ENCODE measurements at places on chromosomes 4 and X.

DNA sequence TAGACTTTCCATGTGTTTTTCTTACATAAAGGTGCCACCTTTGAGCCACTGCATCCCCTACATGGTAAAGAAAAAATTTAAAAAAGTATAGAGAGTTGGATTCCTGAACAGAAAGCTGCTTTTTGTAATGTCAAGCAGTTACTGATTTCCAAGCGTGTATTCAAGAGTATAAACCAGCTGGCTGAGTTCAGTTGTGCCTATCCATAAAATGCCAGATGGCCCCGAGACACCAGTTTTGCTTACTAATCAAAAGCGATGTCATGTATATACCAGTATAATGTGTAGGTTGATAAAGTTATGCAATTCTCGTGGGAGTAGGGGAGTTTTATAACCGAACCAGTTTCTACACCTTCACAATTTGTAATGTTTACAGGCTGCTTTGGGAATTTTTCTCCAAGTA, 26.2 kb upstream of the PNPLA4 start:
- no peak for DNase-seq

GRCh38 chr4:83109480-83110222, 4.9 kb downstream of the PLAC8 start:
- DNase-seq: no peak

DNA sequence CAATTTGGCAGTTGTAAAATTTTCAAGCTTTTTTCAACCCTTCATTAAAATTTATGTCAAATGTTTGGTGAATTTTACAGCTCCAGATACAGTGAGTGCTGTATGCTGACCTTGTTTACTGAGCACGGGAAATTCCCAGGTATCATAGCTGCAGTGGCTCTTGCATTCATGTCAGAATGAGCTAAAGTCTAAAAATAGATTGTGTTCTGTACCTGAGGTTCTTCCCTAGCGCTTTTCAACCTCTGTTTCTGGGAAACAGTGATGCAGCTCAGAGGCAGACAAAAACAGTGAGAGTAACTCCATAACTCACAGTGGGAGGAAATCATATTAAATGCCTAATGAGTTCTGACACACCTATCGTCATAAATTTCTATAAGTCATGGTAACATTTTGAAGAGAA, 393.8 kb upstream of the GNPDA2 start:
- DNase-seq: no peak

DNA sequence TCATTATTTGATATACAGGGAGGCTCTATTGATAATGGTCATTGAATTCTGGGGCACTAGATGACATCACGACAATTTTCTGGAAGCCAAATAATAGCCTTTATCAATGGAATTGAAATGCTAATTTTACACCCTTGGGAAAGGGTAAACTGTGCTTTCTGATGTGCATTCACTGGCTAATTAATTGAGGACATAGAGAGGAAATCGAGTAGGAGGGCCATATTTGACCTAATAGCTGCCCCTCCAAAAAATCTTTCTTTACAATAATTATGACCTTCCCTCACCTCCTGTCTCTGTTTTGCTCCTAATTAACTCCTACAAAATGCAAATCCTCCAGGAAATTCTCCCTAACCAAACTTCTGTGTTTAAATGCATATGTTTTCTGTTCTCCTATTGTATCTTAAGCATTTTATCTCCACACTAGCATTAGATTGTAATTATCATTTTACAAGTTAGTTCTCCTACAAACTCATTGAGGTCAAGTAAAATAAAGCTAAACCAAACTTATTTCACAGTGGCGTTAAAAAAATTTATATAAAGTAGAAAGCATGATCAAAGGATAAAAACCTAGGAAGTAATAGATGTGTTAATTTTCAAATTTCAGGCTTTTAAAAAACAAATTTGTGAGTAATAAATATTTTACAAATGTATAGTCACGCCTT, 1414.0 kb upstream of the AGA start:
- no peak for DNase-seq

- no peak for DNase-seq
Measured at GRCh38 chr4:144363890-144364289, 223.4 kb upstream of the GYPA start.

DNA sequence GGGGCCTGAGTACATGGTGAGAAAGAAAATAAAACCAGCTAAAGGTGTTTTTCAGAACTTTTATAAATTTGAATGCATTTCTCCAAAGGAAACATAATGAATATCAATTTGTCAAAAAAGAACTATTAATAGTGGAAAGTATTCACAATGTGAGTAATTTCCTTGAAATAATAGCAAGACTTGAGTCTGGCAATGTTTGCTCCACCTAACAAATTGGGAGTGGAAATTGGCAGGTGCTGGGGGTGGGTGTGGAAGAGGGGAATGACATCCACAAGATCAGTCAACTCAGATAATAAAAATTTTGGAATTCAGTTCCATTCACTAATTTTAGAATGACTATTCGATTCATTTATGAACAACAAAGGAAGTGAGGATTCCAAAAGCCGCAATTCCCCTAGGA, 884.8 kb upstream of the SLIT2 start:
- DNase-seq: no peak

DNA sequence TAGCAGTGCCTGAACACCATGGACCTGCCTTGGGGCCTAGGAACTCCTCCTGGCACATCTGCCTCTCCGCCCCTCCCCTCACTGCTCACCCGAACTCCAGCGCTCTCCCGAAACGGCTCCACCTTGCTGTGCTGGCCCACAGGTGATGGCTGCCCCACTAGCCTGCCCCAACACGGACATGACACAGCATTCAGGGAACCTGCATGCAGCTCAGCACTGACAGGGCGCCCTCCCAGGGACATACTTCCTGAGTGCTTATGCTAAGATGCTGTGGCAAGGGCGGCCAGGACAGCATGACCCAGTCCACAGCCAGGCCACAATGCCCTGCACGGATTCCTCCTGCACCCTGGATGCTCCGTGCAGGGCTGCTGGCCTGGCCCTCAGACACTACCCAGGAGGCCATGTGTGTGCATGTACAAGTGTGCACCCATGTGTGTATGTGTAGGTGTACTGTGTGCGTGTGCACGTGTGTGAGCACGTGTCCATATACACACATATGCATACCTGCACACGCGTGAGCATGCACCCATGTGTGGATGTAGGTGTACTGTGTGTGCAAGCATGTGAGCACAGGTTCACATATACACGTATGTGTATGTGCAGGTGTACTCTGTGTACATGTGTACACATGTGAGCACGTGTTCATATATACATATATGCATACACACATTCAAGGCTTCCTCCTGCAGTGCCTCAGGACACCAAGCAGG, 6.0 kb downstream of the TMEM271 start:
- DNase-seq: no peak

GRCh38 chrX:40090050-40090804, 7.5 kb downstream of the BCOR start:
- DNase-seq: no peak

DNA sequence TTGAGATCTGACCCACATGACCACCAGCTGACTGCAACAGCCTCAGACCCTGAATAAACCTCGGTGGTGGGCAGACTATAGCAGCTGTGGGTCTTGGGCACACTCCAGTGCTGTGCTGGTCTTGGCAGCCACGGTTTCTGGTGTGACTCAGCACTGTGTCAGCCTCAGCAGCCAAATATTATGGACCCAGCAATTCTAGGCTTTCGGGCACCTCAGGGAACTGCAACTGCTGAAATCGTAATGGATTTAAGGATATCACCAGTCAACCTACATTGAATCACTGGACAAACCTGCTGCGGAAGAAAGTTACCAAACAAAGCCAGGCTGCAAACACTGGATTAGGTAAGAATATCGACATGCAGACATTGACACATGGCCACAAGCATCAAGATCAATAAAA, 10.5 kb upstream of the UBE2NL start:
- DNase-seq: no peak

- no peak for DNase-seq
Measured at GRCh38 chr4:4990329-4990728, 28.9 kb downstream of the CYTL1 start.

DNA sequence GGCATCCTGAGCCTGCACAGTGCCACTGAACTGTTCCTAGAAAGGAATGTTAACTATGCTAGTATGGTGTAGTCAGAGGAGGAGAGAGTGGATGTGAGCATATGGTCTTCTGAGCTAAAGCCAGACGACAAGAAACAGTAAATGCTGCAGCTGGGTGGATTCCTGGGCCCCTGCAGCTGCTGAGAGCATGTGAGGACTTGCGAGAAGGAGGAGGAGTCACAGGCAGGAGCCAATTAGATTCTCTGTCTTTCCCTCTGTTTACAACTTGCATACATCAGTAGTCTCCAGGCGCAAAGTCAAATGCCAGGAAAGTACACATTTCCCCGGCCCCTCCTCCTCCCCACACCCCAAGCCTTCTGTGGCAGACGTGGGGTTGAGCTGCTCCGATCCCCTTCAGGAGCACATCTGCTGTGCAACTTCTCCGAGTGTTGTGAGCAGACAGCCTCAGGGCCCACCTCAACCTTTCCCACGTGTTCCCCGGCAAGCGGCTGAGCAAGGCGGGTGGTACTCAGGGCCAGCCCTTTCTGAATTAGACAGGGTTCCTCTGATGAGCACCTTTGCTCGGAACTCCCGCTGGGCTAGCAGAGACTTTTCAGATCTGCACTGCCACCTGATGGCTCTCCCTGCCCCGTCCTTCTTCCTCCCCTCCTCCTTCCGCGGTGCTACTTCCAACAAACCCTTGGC, 108.7 kb upstream of the ATP6AP2 start:
- peak; percentile 46 for DNase-seq

GRCh38 chr4:116724249-116724648, 361.1 kb downstream of the TRAM1L1 start:
- DNase-seq: no peak

DNA sequence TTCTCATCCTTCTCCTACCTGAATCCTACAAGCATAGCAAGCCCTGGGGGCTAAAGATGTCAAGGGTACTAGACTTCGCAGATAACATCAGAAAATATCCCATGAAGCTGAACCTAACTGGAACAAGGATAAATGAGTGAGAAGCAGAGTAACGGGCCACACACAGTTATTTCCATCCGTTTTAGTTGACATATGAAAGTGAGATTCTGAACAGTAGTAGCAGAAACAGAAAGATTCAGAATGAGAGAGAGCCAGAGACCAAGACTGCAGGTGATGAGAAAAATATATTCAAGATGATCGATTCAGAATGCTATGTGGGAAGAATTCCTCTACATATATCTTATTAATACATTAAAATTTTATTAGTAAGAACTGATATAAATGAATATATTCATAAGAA, 165.1 kb downstream of the TSPAN5 start:
- DNase-seq: no peak

DNA sequence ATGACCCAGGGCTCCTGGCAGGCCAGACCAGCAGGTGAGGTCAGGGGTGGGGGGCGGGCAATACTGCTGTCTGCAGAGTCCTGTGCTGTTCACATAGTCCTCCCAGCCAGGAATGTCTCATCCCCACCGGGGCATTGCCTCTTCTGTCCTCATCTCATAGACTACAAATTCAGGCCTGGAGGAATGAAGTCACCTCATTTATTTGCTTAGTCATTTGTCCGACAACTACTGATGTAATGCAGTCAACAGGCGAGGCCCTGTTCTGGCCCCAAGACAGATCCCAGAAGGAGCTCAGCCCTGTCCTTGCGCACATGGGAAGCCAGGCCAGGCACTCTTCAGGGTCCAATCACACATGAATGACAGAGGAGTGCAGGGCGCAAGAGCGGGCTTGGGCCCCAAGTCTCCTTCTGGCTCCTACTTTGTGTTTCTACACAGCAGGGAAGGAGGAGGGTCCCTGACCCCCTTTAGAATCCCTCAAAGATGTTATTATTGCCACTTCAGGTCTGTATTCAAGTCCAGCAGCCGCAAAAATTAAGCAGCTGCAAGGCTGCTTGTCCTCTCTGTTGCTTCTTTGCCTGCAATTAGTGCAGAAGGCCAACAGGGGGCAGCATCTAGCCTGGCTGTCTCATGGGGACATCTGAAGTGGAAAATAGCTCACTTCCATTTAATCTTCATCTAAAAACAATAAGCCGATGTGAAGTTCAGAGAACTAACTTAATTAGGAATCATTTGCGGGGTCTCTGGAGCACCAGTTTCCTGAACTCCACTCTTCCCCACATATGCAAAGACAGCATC, 15.2 kb upstream of the HMX1 start:
- no peak for DNase-seq

- no peak for DNase-seq
Measured at GRCh38 chr4:2261853-2262144, at the start of gene MXD4. MXD4 (minus strand) TSS chr4:2262109; CDS start chr4:2261980, 129 bp downstream.

DNA sequence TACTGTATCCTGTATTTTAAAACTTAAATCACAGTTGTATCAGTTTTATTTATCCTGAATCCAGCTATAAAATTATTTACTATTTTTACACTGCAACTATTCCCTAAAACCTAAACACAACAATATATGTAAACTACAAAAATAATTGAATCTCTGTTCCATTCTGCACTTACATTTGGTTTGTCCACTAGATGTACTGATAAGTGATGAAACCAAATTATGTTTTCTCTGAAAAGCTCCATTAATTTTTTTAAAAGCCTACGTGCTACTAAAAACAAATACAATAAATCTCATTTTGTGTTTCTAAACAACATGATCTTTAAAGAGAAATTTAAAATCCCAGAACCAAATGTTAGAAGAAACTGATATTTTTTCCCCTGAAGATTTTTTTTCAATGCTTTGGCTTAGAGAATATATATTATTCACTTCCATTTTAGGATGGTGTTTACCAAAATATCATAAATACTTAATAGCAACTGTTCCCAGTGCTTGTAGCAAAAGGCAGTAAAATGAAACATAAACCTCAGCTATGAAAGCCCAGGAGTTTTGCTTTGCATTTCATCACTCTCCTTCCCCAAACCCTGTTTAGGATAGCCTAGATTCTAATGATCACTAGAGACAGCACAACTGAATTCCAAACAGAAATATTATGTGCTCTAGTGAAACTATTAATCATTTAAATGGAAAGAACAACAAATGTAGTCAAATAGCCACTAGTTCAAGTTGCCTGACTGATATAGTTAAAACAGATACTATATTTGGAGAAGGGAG, 19.7 kb downstream of the ANTXR2 start:
- DNase-seq: no peak

DNA sequence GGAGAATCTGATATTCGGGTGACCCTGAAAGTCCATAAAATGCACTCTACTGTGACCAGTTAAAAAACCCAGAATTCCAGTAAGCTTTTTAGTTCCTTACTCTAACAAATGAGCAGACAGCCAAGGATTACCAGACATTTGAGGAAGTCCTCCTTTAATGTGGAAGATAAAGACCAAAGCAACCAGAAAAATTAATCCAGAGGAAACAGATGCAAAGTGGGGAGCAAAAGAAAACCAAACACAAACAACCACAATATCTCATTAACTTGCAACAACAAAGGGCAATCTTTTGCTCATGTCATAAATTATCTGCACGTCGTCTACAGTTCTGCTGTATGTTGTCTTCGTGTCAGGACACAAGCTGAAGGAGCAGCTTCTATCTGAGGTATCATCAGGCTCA, 164.4 kb downstream of the PJA1 start:
- no peak for DNase-seq

- DNase-seq: no peak
Measured at GRCh38 chrX:49202022-49202421, 2.0 kb upstream of the SYP start.
